ENCODE measurements at places on chromosomes 1 and 21.

GRCh38 chr1:8476006-8476405, 158.1 kb downstream of the SLC45A1 start:
- no peak for DNase-seq

DNA sequence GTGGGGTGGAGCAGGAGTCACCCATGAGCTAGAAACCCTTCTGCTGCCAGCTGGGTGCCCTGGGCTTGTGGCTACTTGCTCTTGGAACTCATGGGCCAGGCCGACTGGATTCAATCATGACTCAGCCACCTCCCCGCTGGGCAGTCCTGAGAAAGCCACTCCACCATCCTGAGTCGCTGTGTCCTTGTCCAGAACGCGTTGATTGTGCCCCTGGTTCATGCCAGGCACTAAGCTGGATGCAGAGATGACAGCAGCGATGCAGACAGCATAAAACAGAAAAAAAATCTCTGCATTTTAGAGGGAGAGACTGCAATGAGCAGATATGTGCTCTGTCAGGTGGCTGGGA, 10.6 kb downstream of the PADI1 start:
- DNase-seq = no peak

DNA sequence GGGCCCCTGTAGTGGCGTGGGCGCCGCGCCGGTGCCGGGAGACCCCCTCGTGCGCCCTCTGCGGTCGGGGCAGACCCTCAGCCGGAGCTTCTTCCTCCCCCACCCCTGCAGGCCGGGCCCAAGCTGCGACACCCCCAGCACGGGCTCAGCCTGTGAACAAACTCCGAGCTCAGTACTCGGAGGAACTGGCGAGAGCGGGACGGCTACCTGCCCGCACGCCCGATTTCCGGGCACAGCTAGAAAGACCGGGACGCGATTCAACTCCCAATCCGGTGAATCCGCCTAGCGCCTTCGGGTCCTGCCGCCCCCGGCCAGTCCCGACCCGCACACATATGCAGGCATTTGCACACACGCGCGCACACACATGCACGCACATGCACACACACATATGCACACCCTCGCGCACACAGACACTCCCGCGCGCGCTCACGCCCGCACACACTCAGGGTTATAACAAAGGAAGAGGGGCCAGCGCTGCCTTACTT, 580 bp upstream of the BLACAT1 start:
- no peak for DNase-seq

GRCh38 chr21:43764576-43765495, 11.3 kb downstream of the CSTB start:
- DNase-seq = no peak

DNA sequence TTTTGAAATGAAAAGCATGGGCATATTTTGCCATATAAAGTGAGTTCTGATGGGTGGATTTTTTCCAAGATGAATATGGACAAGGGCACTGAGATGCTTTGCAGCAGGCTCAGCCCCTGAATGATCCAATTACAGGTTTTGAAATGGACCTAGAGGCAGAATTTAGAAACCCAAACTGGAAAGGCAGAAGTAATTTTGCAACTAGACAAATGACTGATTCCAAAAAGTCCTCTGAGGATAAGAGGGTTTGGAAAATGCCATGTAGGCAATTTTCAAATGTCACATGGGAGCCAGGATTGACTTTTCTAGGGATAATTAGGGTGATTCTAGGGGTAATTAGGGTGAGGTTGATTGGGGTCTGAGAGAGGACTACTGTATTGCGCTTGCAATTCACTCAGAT, 148.9 kb upstream of the ZNF648 start:
- no peak for DNase-seq

- no peak for DNase-seq
Measured at GRCh38 chr1:65497256-65497830, 76.9 kb downstream of the LEPR start.

GRCh38 chr1:5983361-5984103, 8.7 kb downstream of the NPHP4 start:
- no peak for DNase-seq

DNA sequence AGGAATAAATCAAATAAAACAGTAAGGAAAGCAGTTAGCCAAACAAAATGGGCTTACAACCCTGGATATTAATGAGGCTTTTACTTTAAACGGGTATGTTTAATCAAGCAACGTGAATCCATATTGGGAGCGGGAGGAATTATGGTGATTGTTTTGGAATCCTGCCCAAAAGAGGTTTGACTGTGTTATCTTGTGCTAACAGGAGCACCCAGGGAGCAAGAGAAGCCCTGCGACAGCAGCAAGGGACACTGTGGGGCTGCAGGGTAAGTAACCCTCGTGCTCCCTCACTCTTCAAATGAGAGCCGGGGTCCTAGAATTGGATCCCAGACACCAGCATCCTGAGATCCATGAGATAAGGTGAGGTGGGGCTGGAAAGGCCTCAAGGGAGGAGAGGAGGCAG, 72.6 kb upstream of the PGBD5 start:
- DNase-seq = no peak

GRCh38 chr1:212749821-212750535, 41.6 kb downstream of the NSL1 start:
- no peak for DNase-seq

DNA sequence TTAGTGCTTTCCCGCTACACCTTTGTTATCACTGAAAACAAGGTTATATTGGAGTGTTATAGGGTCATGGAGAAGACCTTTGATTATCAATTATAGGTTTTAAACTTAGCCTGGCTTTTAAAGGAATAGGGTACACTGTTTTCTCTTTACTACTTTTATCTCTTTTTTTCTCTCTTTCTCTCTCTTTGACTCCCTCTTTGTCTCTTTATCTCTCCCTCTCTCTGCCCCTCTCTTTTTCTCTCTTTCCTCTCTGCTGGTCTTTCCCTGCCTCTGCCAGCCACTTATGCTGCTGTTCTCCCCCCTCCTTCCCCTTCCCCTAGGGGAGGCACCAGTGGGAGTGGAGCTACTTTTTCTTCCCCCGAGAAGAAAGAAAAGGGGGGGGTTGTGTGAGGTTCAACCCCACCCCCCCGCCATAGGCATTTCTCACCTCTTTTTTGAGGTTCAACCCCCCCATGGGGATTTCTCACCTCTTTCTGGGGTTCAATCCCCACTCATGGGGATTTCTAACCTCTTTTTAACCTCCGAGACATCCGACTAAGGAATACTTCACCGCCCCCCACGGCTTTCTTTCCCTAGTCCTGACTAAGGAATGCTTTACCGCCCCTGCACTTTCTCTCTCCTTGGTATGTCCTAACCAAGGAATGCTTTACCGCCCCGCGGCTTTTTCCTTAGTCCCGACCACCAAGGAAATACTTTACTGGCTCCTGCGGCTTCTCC, 17.2 kb upstream of the ZBTB8B start:
- no peak for DNase-seq

DNA sequence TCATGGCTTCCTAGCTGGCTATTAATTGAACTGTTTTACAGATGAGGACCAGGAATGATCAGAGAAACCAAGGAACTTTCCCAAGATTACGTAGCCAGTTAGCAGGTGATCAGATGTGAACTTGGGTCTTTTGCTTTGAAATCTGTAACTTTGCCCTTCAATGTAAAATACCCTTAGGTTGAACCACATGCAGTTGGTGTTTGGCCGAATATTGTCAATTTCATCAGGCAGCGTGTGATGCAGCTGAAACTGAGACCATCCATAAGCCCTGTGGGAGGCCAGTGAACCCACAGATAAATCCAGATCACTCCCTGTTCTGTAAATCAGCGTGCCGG, 150.8 kb downstream of the ETS2 start:
- no peak for DNase-seq

GRCh38 chr21:16969636-16970035, 543.2 kb upstream of the CXADR start:
- no peak for DNase-seq

DNA sequence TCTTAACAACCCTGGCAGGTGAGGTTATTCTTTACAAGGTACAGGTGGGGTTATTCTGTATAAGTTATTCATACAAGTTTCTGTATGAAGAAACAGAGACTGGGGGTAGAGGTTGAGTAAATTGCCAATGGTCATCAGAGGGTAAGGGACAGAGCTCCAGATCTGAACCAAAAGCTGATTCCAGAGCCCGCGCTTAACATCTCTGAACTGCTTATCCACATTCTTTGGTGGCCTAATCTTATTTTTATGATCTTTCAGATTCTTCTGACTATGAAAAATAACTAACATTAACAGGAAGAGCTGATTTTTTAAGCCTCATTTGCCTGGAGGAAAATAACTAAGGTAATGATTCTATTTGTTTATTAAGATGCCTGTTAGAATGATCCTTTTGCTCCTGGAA, 63.9 kb upstream of the BARHL2 start:
- no peak for DNase-seq
